ENCODE measurements at places on chromosomes 5 and 9.

- no peak for DNase-seq
Measured at GRCh38 chr5:142215915-142216681, 107.5 kb downstream of the NDFIP1 start.

DNA sequence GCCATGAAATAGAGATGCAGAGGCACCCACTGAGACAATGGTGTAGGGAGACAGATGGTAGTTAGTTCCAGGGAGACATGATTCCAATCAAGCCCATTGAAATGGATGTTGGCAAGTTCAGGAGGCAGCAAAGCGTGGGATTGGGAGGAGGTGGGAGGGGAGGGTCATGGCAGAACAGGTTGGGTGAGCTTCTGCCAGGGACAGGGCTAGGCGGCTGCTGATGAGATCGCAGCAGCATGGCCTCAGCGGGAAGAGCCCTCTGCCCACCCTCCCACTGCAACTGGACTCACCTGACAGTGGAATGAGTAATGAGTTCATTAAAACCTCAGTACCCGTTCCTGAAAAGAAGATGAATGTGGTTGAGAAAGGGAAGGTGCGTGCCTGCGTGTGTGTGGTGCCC lies 418.2 kb downstream of the CDK5RAP2 start:
- DNase-seq, result no peak

- DNase-seq, result no peak
Measured at GRCh38 chr5:100792781-100793180, 110.3 kb downstream of the ST8SIA4 start.

GRCh38 chr9:29044959-29045358 lies 1471.7 kb upstream of the C9orf72 start:
- no peak for DNase-seq

GRCh38 chr9:126327006-126327713 lies 531 bp downstream of the MVB12B start:
- peak; percentile 5 for DNase-seq

- DNase-seq, result no peak
Measured at GRCh38 chr9:35574578-35575122, 30.4 kb upstream of the TESK1 start.

DNA sequence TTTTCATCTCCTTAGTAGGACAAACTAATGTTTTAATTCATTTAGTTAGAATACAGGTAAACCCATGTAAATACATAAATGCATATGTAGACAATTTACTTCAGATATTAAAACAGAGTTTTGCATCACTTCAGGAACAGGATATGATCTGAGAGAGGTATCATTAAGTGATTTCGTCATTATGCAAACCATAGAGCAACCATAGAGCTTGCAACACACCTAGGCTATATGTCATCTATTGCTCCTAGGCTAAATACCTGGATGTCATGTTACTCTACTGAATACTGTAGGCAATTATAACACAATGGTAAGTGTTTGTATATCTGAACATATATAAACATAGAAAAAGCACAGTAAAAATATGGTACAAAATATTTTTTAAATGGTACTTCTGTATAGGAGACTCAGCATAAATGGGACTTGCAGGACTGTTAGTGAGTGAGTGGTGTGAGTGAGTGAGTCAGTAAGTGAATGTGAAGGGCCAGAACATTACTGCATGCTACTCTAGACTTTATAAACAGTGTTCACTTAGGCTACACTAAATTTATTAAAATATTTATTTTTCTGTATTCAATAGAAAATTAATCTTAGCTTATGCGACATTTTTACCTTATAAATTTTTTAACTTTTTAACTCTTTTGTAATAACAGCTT lies 1377.5 kb upstream of the CDH9 start:
- no peak for DNase-seq

- DNase-seq, result no peak
Measured at GRCh38 chr5:148499452-148499851, 115.7 kb downstream of the FBXO38 start.

DNA sequence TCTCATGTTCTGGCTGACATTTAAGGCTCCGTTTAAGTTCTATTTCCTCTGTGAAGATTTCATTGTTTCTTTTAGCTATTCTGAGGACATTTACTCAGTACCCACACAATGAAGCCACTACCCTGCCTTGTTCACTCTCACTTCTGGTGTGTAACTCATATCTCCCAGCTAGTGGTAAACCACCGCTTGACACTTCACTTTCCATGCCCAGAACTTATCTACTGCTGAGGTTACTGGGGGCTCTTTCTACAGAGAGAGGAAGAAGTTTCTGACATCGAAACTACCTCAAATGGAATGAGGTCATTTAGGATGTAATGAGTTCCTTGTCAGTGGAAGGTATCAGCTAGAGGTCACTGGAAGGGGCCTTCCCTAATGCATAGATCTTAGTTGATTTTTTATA lies 501.5 kb downstream of the DMAC1 start:
- DNase-seq, result no peak

- DNase-seq, result no peak
Measured at GRCh38 chr9:107948601-107949000, 459.0 kb upstream of the KLF4 start.

DNA sequence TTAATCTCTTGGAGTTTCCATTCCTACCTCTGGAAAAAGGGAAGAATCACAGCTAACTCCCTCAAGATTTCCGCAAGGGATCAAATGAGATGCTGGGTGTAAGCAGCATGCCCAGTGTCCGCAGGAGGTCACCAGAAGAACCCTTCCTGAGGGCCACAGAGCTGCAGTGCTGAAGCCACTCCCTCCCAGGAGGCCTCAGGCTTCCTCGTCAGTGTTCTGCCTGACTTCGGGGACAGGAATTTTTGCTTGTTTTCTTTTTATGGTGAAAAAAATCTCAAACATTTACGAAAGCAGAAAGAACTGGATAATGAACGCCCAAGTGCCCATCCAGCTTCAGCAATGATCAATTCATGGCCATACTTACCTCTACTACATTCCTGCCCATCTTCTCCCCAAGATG lies 183.0 kb downstream of the CDK5RAP2 start:
- DNase-seq, result no peak

DNA sequence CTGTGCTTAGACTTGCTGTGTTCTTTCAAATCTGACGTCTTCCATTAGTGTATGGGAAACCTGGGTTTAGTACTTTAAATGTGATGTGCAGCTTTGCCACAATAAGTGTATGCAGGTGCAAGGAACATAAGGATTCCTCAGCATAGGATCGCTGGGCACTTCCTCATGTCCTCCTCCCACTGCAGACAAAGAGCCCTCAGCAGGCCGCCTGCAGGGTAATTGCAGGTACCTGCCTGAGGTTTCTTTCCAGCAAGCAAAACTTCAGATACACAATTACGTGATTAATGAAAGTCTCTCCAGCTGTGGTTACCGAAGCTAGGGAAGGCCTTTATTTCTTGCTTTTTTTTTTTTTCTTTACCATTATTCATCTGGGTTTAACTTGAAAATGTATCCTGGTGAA lies 233.1 kb downstream of the RFK start:
- DNase-seq, result no peak

DNA sequence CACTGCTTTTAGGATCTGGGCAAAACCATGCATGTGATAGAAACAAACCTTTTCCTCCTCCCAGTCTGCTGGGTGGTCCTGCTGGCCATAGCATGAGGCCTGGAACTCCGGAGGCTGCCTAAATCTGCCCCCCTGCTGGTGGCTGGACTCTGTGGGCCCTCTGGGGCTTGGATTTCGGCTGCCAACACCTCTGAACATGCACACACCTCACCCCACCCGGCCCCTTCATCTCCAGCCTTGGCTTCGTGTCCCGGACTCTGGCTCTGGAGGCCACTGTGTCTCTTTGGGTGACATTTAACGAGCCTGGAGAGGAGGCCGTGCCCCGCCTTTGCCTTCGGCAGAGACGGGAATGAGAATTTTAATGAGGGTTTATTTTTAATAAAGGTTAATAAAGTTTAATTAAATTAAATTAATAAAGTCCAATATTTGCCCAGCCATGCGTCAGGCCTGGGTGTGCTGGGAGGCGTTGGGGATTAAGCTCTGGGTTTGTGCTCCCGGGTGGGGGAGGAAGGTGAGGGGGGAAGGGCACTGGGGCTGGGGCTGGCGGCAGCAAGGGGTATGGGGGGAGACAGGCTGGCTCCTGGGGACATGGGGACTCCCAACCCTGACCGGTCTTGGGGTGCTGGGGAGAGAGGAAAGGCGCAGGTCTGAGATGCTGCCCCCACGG lies 251.8 kb downstream of the PBX3 start:
- DNase-seq, result no peak
